ENCODE measurements at places on chromosomes 3 and 15. TPM values are rescaled to one million over a fixed set of nuclear protein-coding genes. Genes with fewer than 3 reads are reported as not detected.

CDHR4 gene
- not detected for total RNA-seq

LDHAL6B gene
- total RNA-seq, result not detected

STRA6 gene
- 0.18 TPM for total RNA-seq

KBTBD13 gene
- not detected for total RNA-seq

CPNE9 gene
- total RNA-seq, result not detected

NEK10 gene
- 1.9 TPM for total RNA-seq

C3orf70 gene
- 0.08 TPM for total RNA-seq

SH2D7 gene
- total RNA-seq, result not detected

KIF15 gene
- 26.1 TPM for total RNA-seq

ATP6V1A gene
- 54.8 TPM for total RNA-seq

PATL2 gene
- total RNA-seq, result 0.19 TPM

FGD5 gene
- not detected for total RNA-seq

AHSG gene
- not detected for total RNA-seq

STAC gene
- 29.1 TPM for total RNA-seq

COL6A5 gene
- not detected for total RNA-seq

ZIC1 gene
- 10.9 TPM for total RNA-seq

LARP6 gene
- 81.5 TPM for total RNA-seq

CFAP91 gene
- total RNA-seq, result 0.34 TPM

ATP10A gene
- 18.1 TPM for total RNA-seq

CCR9 gene
- not detected for total RNA-seq

CCR1 gene
- total RNA-seq, result 0.87 TPM

BOC gene
- total RNA-seq, result 2.8 TPM

C3orf49 gene
- total RNA-seq, result not detected

ACOX2 gene
- 0.41 TPM for total RNA-seq

GNAT1 gene
- total RNA-seq, result not detected

EAF2 gene
- 7.4 TPM for total RNA-seq

CPLX3 gene
- total RNA-seq, result not detected

LEKR1 gene
- 0.16 TPM for total RNA-seq

SEC62 gene
- total RNA-seq, result 30.8 TPM

CNTN6 gene
- not detected for total RNA-seq

LRRIQ4 gene
- total RNA-seq, result not detected

CYP1A2 gene
- total RNA-seq, result not detected

RASL12 gene
- total RNA-seq, result 181 TPM

ALDH1A2 gene
- total RNA-seq, result not detected
